ENCODE measurements at places on chromosomes 6 and 20.

GRCh38 chr20:20334489-20334888 is 33.4 kb upstream of the INSM1 start:
- no peak for DNase-seq

DNA sequence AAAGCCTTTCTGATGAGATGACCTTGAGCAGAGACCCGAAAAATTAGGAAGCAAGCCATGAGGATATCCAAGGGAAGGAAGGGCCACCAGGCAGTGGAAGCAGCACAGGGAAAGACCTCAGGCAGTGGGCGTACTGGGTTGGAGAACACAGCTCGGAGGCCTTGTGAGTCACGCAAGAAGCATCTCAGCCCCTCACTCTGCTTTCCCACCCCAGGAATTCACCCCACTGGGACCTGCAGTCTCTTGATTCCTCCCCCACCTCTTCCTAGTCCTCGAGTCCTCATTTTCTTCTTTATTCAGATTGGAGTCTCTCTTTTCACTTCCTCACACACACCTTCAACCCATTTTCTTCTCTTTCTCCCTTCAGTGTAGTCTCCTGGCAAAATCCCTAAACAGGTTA is 27.0 kb downstream of the RPRD1B start:
- DNase-seq, result no peak

DNA sequence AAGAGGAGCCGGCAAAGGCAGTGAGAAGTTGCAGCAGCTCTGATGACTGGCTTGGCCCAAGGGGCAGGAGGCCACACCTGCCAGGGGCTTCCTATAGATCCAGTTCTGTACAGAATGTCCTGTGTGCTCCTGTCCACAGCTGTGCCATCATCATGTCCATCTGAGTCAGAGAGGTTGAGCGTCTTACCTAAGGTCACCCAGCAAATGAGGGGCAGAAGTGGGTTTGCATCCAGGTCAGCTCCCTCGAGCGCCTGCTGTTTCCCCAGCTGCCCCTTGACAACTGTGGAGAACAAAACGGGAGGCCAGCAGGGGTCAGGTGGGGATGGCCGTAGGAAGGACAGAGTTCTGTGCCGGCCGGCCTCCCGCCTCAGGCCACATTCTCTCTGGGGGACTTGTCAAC is 47.6 kb downstream of the DLGAP4 start:
- no peak for DNase-seq

DNA sequence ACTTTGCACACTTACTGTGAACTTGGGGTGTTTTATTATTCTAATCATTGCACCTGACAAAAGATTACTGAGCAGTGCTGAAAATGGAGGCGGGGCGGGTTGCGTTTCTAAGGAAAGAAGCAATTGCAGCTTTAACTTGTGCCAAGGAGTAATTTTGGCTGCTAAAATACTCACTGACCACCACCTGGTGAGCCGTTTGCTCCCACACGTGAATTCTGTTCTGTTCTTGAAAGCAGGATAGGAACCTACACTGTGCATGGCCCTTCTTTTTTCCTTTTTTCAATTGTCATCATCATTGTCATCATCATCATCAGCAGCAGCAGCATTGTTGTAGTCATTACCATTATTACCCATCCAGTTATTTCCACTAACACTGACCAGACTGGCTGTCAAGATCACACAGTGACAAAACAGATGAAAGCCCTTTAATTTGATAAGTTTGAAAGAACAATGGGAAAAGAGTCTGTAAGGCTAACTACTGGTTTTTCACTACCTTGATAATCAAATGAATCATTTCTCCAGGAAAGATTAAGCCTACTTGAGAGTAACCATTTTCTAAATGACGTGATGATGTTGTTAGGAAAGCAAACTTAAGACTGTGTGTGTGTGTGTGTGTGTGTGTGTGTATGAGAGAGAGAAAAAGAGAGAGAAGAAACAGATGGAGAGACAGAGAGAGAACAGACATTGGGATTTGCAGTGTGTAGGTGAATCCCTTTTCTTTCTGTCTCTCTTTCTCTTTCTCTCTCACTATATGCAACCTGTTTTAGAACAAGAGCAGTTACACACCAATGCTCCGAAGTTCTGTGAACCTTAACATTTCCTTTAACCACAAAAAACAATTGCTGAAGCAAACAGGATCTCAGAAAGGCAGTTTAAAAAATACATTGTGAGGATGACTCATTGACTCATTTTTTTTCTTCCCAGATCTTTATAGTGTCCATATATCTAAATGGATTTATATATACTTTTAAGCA is 3.8 kb downstream of the RIPOR2 start:
- DNase-seq, result no peak

DNA sequence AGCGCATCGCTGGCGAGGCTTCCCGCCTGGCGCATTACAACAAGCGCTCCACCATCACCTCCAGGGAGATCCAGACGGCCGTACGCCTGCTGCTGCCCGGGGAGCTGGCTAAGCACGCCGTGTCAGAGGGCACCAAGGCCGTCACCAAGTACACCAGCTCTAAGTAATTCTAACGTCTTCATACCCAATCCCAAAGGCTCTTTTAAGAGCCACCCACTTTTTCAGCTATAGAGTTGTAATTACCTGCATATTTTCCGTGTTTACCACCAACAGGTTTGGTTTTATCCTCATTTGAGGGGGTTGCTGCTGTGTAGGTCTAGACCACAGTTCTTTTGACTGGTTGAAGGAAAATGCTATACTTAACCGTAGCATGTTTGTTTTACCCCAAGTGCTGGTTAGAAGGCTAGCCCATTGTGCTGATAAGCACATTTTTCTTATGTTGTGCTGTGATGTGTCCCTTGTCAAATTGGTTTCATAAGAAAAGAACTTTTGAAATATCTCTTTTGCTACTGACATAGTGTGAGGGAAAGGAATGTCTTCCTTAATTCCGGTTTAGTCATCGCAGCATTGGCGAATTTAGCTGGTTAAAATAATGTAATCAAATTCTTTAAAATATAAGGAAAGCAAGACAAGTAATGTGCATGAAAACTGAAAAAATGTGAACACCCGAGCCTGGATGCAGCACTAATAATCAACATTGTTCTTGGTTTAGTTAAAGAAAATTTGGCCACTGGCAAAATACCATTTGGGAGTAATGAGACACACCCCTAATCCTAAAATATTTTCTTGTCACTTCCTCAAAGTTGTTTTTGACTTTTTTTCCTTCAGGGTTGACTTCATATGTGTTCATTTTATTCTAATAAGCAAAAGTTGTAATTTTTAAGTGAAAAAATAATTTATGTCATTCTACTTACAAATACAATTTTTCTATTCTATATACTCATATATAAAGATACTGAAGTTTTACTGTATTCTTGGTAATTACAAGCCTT is 112.8 kb downstream of the HFE start:
- no peak for DNase-seq

DNA sequence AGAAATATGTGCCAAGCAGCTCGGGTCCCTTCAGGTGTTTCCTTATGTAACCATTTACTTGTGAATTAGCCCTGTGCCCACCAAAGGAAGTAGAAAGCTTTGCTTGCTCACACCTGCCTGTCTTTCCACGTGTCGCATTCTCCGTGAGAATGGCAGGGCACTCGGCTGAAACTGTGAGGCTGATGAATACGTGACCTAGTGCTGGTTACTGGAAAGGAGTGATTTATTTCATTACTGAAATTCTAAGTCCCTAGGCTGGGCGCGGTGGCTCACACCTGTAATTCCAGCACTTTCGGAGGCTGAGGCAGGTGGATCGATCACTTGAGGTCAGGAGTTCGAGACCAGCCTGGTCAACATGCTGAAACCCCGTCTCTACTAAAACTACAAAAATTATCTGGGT is 45.9 kb upstream of the TULP1 start:
- no peak for DNase-seq

- no peak for DNase-seq
Measured at GRCh38 chr6:30361661-30362060, 16.7 kb downstream of the RPP21 start.

DNA sequence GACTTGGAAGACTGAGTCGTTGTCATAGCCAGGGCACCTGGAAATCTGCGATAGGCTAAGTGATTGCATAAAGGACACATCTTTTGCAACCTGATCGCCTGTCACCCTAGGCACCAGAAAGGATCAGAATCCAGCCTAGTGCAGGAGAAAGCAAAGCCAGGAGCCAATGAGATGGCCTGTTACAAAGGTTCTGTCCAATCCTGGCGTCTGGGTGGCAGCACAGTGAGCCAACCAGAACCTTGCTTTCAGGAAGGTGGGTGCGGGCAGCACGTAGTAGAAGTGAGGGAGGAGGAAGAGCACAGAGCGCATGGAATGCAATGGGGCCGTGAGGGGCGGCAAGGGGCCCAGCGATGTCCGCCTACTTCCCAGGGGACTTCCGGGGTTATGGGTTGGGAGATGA is 120.4 kb upstream of the GGTLC1 start:
- DNase-seq, result no peak

DNA sequence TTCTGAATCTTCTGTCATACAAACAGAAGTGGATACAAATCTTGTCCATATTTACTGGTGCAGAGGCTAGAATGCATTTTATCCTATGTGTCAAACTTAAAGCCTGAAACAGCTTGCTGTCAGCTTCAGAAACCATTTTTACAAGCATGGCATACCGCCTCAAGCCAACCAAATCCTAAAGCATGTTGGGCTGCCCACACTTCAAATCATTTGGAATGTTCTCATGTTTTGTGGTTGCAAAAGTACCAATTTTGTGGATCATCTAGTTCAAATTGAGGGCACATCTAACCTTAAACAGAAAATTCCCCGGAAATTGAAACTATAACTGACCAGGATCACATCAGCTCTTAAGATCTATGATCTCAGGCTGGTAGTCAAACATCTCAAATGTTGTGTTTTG is 3.2 kb downstream of the GPR63 start:
- no peak for DNase-seq

DNA sequence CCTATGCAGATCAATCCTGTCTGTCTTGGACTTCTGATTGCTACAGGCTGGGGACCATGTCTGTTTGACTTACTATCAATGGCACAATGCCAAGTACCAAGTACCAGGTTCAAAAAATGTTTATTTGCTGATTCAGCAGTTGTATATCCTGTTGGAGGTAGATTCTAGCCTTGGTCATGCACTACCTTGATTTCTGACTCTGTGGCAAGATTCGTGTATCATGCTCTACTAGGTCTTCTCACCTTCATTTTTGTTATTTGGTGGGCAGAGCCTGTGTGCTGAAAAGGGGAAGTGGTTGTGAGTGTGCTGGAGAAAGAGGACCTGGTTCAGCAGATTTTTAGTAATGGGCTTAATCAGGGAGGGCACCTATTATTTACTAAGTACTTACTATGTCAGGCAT is 192.4 kb upstream of the MYLIP start:
- no peak for DNase-seq

DNA sequence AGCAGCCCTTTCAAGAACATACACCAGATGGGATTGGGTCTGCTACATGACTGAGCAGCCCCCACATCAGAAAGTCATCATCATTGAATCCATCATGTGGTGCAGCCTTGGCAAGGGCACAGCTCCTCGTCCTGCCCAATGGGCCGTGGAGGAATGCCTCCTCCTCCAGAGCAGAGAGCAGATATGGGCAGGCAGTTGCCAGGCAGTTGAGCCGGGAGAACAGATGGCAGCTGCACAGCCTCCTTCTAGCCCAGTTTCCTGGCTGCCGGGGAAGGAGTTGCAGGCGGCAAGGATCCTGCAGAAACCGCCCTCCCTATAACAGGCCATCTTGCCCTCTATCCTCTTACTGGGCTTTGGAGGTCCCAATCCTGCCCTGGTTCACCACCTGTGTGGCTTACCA is 11.9 kb upstream of the ZFAND3 start:
- no peak for DNase-seq

GRCh38 chr20:37342231-37343177 is 3.4 kb upstream of the SRC start:
- DNase-seq, result no peak

DNA sequence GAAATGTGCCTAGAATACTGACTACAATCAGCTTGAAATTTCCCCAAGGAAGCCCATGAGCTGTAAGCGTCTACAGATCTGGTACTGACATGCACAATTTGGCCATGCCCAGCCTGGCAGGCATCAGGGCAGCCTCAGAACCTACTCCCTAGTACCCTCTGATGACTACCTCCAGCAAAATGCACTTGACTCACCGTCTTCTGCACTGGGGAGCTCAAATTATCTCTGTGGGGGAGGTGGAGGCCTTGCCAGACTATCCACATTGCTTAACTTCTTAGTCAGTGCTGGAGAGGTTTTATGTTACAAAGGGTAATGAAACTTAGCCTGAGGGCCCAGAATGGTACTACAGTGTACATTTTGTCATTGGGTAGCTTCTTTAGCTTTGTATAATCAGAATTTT is 126.0 kb upstream of the ADGRF1 start:
- DNase-seq, result no peak

DNA sequence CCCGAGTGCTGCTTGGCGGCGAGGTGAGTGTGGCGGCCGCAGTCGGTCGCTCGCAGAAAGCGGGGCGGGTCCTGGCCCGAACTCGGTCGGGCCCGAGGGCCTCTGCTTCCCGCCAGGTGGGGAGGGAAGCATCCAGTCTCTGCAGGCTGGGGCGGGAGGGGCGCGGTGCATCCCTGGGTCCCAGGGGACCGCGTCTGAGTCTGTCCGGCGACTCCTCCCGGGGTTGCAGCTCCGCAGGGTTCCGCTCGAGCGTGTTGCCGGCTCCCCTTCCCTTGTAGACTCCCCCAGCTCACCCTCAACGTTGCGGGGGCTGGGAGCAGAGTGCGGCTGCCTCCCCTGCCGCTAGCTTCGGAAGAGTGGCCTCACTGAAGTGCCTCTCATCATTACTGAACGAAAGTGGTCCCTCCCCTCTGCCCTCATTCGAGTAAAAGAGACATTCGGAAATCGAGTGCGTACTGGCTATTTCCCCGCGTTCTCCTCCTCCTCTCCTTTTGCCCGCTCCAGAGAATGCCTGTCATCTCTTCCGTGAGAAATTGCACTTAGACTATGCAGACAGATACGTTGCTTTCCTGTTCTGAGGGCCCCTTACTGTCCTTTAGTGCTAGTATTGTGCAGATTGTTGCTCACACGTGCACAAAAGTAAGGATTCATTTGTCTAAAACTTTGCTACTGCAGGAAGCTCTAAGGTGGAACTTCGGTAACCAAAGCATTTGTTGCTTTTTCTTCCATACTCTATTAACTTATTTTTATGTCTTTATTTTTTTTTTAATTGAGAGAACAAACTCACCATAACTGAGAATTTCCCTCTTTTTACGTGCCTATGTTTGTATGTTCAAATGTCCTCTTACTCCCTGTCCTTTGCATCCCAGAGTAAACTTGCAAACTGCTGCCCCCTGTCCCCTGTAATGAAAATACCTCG is 751 bp downstream of the MAP3K4 start:
- no peak for DNase-seq

DNA sequence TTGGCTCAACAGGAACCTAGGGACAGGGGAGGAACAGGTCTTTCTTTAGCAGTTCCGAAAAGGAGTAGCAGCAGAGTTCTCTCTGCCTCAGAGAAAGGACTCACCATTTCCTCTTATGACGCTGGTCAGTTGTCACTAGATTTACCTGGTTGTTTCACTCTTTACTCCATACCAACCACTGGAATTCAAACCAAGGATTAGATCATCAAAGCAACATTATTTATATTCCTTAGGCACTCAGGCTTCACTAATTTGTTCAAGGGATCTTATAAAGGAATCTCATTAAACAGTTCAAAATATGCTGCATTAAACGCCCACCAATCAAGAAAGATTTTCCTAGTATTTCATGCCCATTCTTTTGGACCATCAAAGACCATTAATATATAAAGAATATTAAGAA is 1129.5 kb upstream of the MAP3K7 start:
- no peak for DNase-seq
